ENCODE measurements at places on chromosomes 1 and 21. TPM values are rescaled to one million over a fixed set of nuclear protein-coding genes. Genes with fewer than 3 reads are reported as not detected.

GRCh38 chr1:79422726-79423125 is 416.2 kb upstream of the ADGRL4 start:
- no peak for DNase-seq

GRCh38 chr1:231558708-231559185 is 30.3 kb downstream of the TSNAX start:
- no peak for DNase-seq

GRCh38 chr1:197806718-197807117 is 31.4 kb upstream of the DENND1B start:
- no peak for DNase-seq

DNA sequence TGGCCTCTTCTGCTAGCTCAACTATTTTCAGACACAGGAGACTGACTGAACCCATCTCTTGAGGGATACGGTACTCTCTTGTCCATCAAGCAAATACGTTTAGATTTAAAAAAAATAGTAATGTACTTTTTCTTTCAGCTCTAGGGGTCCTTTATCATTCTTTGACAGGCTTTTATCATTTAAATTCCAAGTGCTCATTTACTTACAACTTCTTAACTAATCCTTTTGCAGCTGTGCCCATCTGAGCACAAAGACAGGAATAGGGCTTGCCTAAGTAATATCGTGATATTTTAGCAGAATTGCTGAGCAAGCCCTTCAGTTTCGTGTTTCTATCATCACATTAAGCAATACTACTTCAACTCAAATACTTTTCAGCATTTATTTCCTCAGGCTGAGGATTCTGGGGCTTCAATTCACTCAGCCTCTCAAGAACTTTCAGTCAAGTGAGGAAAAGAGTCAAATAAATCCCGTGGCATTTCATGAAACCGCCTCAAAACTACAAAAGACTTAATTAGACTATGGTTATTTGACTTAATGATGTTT is 317.6 kb downstream of the BACH1 start:
- DNase-seq = no peak

Gene PRAMEF2
- 0.17 TPM for total RNA-seq

- DNase-seq = no peak
Observed at GRCh38 chr1:18526436-18527275, 45.9 kb downstream of the KLHDC7A start.

Gene PIGR
- not detected for total RNA-seq

DNA sequence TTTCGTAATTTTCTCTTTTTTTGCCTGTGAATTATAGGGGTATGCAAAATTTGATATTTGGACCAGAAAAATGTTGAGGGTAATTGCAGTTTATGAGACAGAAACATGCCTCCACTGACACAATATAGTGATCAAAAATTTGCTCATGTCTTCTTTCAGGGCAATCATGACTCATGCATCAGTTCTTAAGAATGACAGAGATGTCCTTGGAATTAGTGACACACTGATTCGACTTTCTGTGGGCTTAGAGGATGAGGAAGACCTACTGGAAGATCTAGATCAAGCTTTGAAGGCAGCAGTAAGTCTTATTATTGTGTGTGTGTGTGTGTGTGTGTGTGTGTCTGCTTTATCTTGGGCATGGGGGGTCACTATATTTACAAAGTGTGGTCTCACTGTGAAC is 27.5 kb downstream of the CTH start:
- DNase-seq = no peak

Gene STXBP3
- total RNA-seq = 38.9 TPM

DNA sequence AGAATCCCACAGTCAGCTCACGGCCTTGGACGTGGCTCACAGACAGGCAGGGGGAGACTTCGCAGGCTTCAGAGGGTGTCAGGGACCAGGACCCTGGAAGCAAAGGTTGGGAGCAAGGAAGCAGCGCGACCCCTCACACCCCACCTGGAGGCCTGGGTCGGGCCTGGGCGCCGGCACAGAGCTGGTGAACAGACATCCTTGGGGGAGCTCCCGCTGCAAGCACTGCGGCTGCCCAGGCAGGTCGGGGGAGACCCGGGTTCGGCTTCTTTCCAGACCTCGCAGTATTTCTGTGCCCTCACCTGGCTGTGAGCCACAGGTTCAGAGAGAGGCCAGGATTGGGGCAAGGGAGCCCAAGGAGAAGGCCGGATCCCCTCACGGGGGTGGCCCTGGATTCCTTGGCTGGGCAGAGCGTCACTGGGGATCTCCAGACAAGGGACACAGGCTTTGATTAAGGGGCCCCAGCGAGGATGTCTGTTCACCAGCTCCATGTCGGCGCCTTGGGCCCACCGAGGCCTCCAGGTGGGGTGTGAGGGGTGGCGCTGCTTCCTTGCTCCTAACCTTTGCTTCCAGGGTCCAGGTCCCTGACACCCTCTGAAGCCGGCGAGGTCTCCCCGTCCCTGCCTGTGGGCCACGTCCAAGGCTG is 37.9 kb upstream of the TSPEAR start:
- no peak for DNase-seq

DNA sequence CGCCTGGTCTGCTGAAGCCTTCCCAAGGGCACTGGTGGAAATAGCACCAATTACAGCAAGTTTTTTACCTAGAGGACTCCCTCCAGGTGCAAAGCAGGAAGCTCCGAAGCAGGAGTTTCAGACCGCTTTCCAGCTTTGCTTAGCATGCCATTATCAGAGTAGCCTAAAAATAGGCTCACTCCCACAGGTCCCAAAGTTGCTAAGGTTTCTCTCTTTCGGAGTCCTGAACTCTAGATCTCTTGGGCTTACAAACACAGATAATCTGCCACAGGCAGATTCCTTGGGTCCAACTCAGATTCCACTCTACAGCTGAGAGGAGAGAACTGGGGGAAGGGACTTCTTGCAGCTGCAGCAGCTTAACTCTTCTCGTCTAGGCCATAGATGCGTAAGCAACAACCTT is 22.5 kb downstream of the ZMYND12 start:
- DNase-seq = no peak
